ENCODE measurements at places on chromosomes 1 and 21.

GRCh38 chr1:19329611-19330010 is 17.5 kb downstream of the SLC66A1 start:
- no peak for DNase-seq

- no peak for DNase-seq
These were observed 493.7 kb upstream of the PLXNA2 start for GRCh38 chr1:208737922-208738321.

GRCh38 chr1:94614996-94615395 is 73.4 kb upstream of the F3 start:
- no peak for DNase-seq

DNA sequence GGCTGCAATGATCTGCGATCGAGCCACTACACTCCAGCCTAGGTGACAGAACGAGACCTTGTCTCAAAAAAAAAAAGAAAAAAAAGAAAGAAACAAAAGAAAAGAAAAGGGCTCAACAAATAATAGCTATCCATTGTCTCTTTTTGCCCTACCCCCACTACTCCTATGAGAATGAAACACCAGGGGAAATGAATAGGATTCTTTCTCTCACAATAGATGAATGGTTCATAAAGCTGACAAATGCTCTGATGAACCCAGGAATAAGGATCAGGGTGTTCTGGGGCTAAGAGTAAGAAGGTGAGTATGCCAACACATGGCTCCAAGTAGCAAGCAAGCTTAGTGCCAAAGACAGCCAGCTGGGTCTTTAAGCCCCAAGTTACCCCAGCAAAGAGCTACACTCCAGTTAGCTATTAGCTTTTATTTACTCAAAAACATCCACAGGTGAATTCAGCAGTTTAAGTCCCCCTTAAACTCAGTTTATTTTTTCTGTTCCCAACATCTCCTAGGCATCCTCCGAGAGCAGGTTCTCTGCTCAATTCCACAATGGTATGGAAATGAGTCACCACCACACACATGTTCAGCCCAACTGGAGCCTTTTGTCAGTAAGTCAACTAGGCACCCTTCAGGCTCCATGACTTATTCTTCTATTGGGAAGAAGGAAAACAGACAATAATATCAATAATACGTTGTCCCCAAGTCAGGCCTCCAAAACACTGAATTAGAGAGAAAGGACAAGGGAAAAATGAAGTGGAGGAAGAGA is 4.2 kb downstream of the ADORA3 start:
- no peak for DNase-seq

DNA sequence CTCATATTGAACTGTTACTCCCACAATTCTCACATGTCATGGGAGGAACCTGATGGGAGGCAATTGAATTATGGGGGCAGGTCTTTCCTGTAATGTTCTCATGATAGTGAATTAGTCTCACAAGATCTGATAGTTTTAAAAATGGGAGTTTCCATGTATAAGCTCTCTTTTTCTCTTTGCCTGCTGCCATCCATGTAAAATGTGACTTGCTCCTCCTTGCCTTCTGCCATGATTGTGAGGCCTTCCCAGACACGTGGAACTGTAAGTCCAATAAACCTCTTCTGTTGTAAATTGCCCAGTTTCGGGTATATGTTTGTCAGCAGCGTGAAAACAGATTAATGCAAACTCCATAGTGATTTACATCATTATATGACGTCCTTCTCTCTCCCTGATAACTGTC is 759.7 kb upstream of the RGS18 start:
- DNase-seq: no peak

GRCh38 chr1:21814981-21815582 is 3.0 kb downstream of the LDLRAD2 start:
- DNase-seq: no peak

DNA sequence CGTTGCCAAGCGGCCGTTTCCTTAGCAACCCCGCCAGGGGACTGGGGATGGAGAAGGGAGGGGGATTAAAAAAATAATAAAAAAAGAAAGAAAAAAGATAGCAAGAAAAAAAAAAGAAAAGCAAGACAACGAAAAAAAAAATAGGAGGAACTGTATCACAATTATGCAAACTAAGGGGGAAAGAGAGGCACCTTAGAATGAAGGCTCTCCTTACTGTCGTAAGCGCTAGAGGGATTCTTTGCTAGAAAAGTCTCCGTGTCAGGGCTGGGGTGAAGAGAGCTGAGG is 625 bp upstream of the NEGR1 start:
- DNase-seq: no peak

GRCh38 chr1:64535938-64536835 is 66.3 kb downstream of the CACHD1 start:
- DNase-seq: no peak

- DNase-seq: peak; percentile 48
These were observed 623 bp downstream of the GNG4 start for GRCh38 chr1:235648954-235649367.

- no peak for DNase-seq
These were observed 965.7 kb downstream of the NCAM2 start for GRCh38 chr21:21963911-21964310.

- no peak for DNase-seq
These were observed 4.7 kb downstream of the WRAP73 start for GRCh38 chr1:3645247-3645646.

DNA sequence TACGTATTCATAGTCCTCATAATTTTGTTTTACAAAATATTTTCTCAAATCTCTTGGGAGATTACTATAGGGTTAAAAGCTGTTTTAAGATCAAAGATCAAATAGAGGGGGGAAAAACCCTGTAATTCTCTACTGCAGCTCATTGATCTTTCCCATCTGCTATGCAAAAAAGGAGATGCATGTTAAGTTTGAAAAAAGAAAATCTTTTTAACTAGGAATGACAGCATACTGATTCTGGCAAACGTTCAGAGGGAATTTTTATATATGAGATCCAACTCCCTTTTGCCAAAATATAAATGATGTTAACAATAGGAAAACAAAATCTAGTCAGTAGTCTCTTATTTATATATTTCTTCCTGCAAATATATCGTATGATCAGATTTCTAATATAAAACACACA is 69.1 kb downstream of the SMYD3 start:
- no peak for DNase-seq

GRCh38 chr21:41133874-41134522 is 34.0 kb upstream of the BACE2 start:
- no peak for DNase-seq

- DNase-seq: no peak
These were observed 80.8 kb downstream of the C21orf91 start for GRCh38 chr21:17738176-17738953.

DNA sequence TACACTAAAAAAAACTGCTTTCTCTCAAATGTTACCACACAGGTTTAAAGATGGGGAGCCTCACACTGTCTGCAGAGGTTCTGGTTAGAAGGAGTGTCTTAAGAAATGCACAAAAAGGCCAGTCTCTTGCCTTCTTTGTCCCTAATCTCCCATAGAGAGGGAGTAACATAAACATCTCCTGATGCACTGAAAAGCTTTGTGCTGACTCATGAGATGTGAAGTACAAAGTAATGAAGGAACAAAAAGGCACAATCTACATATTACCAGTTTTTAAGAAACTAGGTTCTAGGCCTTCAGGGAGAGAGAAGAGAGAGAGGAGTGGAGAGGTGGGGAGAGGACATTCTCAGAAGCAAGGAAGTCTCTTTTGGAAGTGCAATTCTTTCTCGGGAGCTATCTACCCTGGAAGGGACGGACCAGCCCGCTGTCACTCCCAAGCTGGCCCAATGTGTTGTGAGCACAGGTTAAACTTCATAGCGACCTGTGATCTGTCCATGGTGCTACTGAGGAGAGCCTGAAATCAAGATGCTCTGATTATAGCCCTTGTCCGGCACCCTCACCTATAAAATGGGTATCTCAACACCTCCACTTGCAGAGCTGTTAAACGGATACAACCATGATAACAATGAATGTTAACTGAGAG is 458.1 kb downstream of the DISC1 start:
- no peak for DNase-seq

DNA sequence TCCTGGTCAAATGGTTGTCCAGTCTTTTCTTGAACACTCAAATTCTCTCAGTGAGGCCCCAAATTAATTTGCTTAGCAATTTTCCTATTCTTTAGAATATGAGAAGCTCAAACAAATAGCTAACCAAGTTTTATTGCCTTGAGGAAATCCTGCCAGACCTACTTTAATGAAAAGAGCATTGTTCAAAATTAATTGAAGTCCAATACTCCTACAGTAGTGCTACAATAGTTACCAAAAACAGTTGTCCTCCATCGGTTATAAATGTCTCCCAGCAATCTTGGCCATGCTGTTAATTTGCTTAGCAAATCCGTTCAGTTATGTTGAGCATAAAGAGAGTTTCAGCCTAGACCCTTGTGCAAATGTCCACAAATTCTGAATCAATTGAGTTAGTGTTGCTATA is 112.9 kb downstream of the MAB21L3 start:
- DNase-seq: no peak

GRCh38 chr1:179156026-179156425 is 73.5 kb downstream of the ABL2 start:
- DNase-seq: no peak
